ENCODE measurements at places on chromosomes 3 and 15.

- DNase-seq, result no peak
Measured at GRCh38 chr3:171428321-171428787, 31.9 kb downstream of the TNIK start.

DNA sequence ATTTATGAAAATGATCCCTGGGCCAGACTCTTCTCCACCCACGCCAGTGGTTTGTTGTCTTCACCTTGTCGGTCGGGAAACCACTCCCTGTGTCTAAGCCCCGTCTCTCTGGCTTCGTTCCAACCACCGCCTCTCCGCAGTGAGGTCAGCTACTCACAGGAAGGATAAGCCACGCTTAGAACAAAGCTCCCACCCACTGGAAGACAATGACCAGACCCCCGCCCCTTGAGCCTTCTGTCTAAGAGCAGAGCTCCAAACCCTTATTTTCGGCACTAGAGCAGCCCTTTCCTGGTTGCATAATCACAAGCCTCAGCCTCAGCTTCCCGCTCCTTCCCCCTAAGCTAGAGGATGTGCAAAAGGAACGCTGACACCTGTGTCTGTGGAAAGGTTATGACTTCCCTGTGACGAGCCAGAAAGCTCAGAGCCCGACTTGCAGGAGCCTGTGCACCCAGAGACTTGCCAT lies 114.9 kb upstream of the MEF2A start:
- DNase-seq, result peak; percentile 68

- DNase-seq, result no peak
Measured at GRCh38 chr3:31343075-31343474, 189.7 kb upstream of the STT3B start.

DNA sequence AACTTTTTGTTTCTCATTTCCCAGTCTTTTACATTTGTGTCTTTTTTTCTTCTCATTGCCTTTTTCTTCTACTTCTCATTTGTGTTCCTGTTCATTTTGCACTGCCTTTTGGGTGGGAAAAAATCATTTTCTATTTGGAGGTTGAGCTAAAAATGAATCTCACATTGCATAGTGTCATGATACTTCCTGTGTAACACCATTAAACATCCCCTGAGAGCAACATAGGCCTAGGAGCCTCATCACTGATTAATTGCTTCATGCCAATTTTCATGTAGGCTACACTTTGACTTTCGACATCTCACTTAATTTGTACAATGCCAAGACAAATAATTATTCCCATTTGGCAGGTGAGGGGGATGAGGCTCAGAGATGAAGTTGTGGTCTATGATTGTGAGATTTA lies 279.2 kb downstream of the EDEM1 start:
- DNase-seq, result no peak

- peak; percentile 25 for DNase-seq
Measured at GRCh38 chr3:67362686-67363085, 291.7 kb downstream of the SUCLG2 start.

DNA sequence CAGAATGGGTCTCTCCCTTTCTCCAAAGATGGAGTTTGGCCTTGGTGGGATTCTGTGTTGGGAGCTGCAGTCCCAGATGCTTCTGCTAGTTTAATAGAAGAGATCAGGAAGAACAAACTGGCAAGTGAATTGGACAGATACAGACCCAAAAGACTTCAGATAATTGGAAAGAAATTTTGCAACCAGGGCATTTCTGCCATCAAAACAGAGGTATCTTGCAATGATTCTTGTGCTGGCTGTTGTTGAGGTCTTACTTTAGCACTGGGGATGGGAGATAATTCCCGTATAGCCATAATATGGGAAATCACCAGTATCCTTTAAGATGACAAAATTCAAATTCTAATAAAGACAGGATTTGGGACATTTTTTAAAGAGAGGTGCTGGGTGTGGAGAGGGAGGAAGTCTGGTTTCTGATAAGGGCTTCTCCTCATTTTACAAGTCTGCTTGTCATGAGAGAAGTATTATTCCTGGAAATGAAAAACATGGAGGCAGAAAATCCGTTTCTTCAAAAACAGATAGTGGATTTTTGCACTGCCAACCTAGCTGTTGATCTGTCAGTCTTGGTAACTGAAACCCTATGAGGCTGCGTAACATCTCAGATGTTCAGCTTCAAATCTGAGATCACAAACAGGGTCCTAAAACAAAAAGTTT lies 40.1 kb downstream of the FNDC3B start:
- DNase-seq, result no peak

GRCh38 chr3:158403013-158403412 lies 168.0 kb upstream of the MLF1 start:
- DNase-seq, result no peak

DNA sequence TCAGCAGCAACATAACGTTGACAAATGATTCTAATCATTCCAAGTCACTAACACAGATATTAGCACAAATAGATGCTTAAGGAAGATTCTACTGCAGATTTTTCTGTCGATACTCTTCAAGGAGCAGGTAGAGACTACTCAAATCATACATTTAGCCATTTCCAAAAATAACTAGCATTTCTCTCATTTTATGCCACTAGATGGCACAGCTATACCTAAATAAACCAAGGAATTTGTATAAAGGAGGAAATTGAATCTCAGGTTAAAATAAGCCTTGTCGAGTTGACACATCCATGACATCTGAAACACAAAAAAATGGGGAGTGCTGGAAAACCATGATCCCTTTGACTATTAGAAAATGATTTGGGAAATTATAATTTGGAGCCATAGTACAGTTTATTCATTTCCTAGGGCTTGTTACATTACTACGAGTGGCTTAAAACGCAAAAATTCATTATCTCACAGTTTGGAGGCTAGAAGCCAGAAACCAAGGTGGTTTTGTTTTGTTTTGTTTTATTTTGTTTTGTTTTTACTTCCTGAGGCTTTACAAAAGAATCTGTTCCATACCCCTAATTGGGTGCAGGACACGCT lies 59.5 kb upstream of the STRIT1 start:
- no peak for DNase-seq

- no peak for DNase-seq
Measured at GRCh38 chr15:43483297-43484128, 9.4 kb downstream of the TP53BP1 start.
